ENCODE measurements at places on chromosomes 1 and 21.

GRCh38 chr1:106956721-106957120, 99.8 kb upstream of the PRMT6 start:
- no peak for DNase-seq

DNA sequence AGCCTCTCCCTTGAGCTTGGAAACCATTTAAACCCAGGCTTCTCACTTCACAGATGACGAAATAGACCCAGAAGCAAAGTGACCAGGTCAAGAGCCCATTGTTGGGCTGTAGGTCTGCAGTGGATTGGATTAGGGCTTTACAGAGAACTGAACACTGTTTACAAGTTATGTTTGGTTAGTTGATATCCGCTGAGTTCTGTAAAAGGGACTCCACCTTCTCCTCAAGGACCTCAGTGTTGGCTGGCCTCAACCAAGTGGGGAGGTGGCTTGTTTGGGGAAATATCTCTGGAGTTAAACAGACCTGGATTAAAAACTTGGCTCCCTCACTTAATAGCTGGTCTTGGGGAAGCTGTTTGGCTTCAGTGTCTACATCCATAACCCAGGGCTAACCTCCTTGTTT, 88.1 kb downstream of the UCK2 start:
- no peak for DNase-seq

DNA sequence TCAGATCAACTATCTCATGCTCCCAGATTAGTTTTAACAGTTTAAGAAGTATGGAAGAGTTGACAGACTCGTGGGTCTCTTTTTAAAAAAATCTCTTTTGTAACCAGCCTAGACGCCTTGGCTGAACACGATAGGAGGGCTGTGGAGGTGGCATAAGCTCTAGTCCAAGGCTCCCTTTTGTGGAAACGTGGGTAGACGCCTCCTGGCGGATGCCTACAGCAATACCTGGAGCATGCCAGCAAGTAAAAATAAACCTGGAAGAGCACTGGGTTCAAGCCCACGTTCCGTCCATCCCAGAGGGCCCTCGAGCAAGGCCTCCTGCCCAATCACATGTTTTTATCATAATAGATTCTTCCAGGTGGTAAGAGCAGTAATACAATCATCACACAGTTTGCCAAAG, 87.9 kb downstream of the RGS7 start:
- no peak for DNase-seq

DNA sequence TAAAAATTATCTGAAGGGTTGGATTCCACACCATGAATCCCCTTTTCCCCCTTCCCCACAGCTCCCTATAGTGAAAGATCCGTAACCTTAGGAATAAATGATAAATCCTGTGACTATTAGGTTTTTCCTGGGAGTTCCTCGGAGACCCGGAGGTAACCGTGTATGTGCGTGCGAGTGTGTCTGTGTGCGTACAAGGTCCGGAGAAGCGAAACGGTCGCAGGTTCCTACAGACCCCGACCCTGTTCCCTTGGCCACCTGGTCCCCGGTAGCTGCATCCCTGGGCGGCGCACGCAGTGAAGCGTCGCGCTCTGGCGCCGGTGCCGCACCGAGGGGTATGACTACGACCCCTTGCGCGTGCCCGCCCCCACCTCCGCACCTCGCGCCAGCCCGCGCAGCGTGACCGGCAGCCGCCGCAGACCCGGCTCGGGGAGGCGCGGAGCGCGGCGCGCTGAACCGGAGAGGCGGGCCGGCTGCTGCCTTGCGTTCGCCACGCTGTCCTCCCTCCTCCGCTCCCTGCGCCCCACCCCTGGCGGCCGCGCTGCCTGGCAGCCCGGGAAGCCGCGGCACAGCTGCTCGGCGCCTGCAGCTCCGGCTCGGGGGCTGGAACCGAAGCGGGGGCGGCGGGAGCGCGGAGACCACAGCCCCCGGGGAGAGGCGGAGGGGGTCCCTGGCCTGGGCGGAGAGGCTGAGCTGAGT, at the start of gene AK5:
AK5 (plus strand) TSS at position 529 of the 696 bp plus-strand sequence. CDS start 295 bp downstream, outside the sequence.
- peak; percentile 36 for DNase-seq

- no peak for DNase-seq
Observed at GRCh38 chr1:156859523-156860112, 701 bp upstream of the INSRR start.

- no peak for DNase-seq
Observed at GRCh38 chr1:174534789-174535188, 87.0 kb downstream of the GPR52 start.

DNA sequence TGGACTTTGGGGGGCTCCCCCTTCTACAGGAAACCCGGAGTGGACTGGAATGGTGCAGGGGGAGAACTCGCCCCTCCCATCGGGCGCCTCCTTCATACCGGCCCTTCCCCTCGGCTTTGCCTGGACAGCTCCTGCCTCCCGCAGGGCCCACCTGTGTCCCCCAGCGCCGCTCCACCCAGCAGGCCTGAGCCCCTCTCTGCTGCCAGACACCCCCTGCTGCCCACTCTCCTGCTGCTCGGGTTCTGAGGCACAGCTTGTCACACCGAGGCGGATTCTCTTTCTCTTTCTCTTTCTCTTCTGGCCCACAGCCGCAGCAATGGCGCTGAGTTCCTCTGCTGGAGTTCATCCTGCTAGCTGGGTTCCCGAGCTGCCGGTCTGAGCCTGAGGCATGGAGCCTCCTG, at the start of gene TNFRSF14:
TNFRSF14 (plus strand) TSS at position 95 of the 401 bp plus-strand sequence; CDS start at position 389, 294 bp downstream.
- peak; percentile 74 for DNase-seq

GRCh38 chr1:203291201-203292096, 13.9 kb upstream of the BTG2 start:
- no peak for DNase-seq

DNA sequence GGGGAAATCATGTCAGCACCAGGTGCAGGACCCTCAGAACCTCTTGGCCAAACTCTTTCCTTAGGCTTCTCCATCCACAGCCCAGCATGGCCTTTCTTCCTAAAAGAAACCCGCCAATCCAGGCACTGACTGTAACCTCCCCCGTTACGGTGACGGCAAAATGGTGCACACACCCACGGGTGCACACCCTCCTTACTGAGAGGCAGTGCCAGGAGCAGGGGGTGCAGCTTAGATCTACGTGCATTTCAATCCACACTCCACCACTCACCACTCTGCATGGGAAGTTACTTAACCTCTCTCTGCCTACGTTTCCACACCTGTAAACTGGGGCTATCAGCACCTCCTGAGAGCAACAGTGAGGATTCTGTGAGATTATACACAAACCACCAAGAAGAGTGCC, 31.0 kb downstream of the SUSD4 start:
- no peak for DNase-seq

DNA sequence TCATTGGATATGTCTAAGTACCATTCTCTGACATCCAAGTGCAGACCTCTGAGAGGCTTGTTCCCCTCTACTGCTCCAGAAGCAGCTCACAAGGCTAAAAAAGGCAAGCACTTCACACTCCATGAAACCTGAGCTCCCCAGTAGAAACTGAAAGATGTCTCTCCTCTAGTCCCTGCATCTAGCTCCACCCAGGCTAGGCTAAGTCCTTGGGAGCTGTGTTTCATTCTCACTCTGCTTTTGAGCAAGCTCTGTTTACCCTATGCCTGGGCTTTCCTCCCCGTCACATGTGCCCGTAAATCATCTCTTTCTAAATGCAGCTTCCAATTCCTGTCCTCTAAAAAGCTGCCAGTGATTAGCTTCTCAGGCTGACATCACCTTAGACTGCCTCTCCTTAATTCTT, 39.0 kb downstream of the LRRC71 start:
- no peak for DNase-seq

DNA sequence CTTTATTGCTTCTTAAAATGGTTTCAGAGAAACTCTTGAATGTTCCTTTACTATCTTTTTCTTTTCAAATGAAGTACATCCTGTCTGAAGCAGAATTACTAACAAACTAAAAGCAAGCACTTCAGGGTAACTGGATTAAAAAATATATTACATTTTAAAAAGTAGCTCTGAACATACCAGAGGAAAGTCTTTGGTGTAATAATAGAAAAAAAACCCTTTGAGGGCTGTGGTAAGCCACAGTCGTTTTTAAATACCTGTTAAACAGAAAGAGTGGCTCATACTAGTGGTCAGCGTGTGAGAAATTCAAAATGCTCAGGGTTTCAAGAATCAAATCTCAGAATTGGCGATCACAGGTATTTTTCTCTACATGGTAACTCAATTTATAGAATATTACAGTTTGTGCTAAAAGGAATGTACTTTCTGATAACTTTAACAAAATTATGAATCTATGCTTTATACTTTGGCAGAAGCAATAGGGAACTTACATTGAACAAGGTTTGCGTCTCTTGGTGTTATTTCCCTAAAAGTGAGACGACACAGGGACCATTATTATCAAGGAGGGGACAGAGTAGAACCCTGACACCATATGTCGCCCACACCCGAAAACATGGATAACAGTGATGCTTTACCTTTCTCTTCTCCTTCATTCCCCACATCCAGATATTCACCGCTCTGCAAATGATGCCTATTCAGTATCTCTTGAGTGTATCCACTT, 97.0 kb upstream of the DPH5 start:
- peak; percentile 34 for DNase-seq

DNA sequence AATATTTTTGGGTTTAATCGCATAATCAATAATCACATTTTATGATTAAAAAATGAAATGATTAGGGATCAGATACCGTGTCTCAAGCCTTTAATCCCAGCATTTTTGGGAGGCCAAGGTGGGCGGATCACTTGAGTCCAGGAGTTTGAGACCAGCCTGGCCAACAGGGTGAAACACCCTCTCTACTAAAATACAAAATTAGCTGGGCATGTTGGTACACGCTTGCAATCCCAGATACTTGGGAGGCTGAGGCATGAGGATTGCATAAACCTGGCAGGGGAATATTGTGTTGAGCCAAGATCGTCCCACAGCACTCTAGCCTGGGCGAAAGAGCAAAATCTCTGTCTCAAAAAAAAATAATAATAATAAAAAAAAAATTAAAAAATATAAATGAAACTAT, 1581.4 kb downstream of the KCNT2 start:
- DNase-seq, result no peak

DNA sequence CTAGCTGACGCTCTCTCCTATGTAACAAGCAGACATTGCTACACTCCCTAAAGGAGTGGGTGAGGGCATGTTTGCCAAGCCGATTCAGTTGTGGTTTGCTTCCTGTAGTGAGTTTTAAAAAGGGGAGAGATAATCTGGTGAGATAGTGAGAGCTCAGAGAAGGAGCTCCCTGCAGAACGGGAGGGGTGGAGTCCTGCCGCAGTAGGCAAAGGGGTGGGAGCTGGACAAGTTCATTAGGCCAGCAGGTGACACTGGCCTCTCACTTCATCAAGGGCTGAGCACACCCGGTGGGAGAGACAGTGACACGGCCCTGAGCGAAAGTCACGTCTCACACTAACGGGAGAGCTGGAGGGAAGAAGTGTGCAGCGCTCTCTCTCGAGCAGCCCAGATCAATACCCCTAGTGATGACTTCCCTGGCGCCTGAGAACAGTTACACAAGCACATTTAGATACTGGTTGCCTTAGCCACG, 144.0 kb upstream of the CD34 start:
- DNase-seq, result no peak

GRCh38 chr21:30072496-30072895, 94.1 kb downstream of the CLDN17 start:
- no peak for DNase-seq

DNA sequence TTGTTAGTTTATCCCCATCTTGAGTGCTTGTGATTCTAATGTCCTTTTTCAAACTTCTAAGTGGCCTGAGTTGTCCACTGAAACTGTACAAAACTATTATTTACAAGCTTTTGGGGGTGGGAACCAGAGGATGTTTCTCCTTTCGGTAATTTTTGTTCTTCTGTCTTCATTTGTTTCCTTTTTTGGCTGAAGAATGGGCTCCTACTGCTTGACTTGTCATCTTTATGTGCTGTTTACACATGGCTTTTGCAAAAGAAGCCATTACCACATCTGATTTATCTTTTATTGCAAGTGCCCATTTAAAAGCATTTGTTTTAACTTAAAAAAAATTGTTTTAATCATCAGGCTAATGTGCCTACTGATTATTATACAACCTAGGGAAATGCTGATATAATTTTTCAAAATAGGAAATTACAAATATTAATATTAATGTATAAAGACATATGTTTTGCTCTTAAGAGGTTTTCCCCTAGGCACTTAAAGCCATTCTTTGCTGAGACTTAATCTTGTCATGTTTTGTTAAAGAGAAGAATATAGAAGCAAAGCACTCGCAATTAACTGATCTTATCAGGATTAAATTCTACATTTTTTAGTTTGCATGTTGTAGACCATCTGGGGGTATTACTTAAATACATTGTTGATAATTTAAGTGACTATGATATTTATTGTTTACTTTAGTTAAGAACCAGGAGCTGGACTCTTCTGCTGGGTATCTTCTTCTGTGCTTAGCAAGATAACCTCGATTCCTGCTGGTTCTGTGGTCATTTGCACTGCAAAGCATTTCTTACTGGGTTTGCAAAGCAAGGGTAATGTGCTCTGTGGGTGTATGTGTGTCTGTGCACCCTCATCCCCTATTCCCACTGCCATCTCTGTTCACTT, 40.1 kb downstream of the TMEM200B start:
- no peak for DNase-seq

DNA sequence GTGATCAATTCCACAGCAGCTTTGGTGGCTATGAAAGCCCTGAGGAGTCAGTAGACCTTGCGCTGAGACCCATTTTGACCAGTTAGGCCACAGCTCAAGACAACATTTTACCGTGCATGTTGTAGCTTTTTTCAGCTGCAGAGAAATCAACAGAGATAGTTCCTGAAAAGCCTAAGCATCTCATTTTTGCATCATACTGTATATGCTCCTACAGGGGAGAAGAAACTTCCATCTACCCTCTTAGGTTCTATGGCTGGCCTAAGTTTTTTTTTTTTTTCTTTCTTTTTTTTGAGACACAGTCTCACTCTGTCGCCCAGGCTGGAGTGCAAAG, 24.8 kb upstream of the EYA3 start:
- no peak for DNase-seq

GRCh38 chr1:218503102-218503501, 158.0 kb downstream of the TGFB2 start:
- DNase-seq, result no peak

DNA sequence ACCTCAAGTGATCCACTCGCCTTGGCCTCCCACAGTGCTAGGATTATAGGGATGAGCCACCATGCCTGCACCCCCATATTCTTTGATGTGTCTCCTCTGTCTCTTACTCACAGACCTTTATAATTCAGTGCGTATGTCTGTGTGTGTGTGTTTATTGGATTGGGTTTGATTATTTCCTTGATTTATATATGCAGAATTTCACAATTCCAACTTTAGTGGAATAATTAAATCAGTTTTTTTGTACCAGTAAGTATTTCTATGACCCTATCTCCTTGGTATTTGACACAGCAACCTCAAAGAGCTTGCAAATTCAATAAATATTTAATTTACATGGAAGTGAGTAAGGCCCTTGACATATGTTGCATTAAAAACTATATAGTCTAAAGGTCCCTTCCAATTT, 333.9 kb upstream of the ADAMTS5 start:
- DNase-seq, result no peak

GRCh38 chr1:115398745-115399144, 60.7 kb upstream of the NGF start:
- no peak for DNase-seq

- DNase-seq, result no peak
Observed at GRCh38 chr1:111496398-111496797, 7.0 kb downstream of the ADORA3 start.

- peak; percentile 86 for DNase-seq
Observed at GRCh38 chr1:179025975-179026812, 500 bp downstream of the FAM20B start.

- no peak for DNase-seq
Observed at GRCh38 chr21:29406385-29406784, 107.7 kb downstream of the BACH1 start.

All from GM06990 (cell line).